ENCODE measurements at places on chromosomes 1 and 21. TPM values are rescaled to one million over a fixed set of nuclear protein-coding genes. Genes with fewer than 3 reads are reported as not detected.
A peak's percentile ranks its signal among the peaks of the same experiment; 100 is the strongest.

DNA sequence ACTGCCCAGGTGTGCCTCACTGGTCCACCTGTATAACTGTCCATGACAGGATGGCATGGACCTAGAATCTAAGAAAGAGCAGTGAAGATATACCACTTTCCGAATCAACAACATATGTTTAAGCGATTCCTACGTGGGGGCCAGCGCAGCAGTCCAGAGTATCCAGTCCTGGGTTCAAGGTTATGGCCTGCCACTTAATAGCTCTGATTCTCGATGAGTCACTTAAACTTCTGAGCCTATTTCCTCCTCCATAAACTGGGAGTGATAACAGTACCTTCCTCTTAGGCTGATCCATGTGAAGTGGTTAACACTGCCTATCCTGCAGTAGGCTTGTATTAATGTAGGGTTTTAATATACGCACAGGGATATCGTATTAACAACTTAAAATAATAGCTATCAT lies 2.8 kb downstream of the STPG1 start:
- DNase-seq = no peak

LPAR3 gene
- 7.6 TPM for total RNA-seq

GRCh38 chr1:5891736-5892135 lies 100.5 kb downstream of the NPHP4 start:
- peak; percentile 41 for DNase-seq

- peak; percentile 51 for DNase-seq
Measured at GRCh38 chr1:238257018-238257621, 366.4 kb upstream of the ZP4 start.

GRCh38 chr21:37916310-37917051 lies at the start of gene KCNJ6:
Gene KCNJ6, minus strand, starts transcription at chr21:37916457. Its CDS starts 75,775 bp downstream, at chr21:37840682.
- DNase-seq = peak; percentile 41

GRCh38 chr1:66537718-66538117 lies 3.8 kb downstream of the SGIP1 start:
- no peak for DNase-seq

DNA sequence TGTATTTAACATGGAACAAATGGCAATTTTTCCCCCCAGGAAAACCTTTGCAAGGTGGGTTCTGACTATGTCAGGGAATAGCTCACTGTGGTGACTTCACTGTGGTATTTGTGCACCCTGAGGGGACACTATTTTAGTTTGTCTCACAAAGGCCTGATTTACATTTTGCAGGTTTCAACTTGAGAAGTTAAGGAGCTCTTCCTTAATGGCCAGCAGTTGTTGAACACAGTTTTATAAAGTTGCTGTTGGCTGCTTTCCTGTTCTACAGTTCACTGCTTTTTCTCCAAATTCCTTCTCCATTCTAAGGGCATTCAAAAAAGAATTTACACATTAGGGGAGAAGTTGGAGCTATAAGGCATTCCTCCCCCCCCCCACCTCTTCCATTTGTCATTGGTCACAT lies 4.6 kb downstream of the LAMC1 start:
- no peak for DNase-seq

MTF2 gene
- 13.6 TPM for total RNA-seq

CYP4B1 gene
- total RNA-seq = not detected

S100A4 gene
- total RNA-seq = 85.3 TPM

DNA sequence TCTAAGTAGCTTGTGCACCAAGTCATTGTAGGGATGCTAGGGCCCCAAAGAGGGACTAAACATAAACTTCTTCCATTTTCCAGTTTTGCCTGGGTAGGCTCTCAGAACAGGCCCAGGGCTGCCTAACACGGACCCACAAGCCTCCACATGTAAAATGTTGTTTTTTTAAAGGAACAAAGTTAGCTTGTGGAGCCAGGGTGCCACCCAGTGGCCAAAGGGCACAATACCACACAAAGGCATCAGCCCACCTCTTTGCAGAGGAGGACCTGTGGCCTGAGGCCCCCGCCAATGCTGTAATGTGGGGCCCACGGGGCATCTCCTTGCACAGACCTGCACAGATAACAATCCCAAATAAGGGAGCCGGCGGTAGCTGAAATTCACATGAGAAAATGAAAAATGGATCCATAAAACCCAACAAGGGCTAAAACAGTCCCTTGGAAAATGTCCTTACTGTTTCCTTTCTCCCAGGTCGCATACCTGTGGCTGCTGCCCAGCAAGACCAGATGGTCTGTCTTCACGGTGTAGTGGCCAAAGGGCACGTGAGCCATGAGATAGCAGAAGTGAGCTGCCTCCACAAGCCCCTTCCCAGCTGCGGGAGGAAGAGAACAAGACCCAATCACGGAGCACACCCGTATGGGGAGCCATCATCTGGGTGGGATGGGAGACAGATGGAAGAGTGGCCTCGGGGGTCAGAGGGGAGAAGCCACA lies 23.8 kb downstream of the SEC16B start:
- peak; percentile 70 for DNase-seq

- DNase-seq = peak; percentile 73
Measured at GRCh38 chr1:235946571-235946981, 79.9 kb upstream of the LYST start.

DNA sequence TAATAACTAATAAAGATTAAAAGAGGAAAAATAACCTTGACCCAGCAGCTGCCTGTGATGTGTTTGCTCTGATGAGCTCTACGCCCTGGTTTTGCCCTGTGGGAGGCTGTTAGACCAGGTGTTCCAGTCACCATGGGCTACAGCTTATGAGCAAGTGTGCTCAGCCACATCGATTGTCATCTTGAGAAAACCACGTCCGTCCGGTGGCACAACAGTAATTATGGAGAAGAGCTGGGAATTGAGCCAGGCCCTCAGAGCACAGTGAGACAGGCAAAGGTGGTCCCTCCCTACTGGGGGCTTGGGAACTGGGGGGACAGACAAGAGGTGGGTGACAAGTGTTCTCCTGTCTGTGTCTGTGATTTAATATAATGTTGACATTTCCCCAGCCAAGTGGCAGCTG lies 420.5 kb downstream of the MATN1 start:
- DNase-seq = no peak

TNFSF18 gene
- total RNA-seq = 0.33 TPM

DNA sequence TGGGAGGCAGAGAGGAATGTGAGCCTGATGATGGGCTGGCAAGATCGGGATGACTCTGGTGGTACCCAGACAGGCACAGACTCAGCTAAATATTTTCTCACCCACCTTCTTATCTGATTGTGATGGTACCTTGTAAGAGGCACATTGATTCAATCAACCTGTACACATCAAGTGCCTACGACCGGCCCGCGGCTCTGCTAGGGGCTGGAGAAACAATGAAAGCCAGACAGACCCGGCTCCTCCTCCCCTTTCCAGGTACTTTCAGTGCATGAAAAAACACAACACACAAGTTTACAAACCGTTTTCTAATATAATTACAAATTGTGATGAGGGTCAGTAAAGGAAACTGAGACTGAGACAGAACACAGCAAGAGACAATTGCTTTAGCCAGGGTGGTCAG lies 115.0 kb downstream of the LACTBL1 start:
- DNase-seq = no peak

DNA sequence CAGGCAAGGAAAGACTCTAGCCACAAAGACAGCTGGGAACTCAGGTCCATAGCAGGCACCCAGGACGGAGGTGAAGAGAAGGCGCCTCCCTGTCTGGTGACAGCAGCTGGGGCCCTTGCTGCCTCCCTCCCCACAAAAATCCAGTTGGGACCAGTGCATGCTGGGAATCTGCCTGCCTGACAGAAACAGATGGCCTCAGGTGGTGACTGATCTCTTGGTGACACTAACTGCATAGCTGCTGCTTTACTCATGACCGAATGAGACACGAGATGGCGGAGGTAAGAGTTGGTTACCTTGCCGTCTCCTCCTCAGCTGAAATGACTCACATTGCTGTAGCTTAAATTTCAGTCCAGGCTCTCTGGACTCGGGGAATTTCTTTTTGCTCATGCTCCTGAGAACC lies 130.3 kb downstream of the FGGY start:
- peak; percentile 85 for DNase-seq

- DNase-seq = no peak
Measured at GRCh38 chr1:208785629-208786028, 541.4 kb upstream of the PLXNA2 start.

- DNase-seq = no peak
Measured at GRCh38 chr1:203373991-203374390, 23.1 kb upstream of the FMOD start.

- no peak for DNase-seq
Measured at GRCh38 chr1:36393686-36394085, 4.0 kb downstream of the LSM10 start.

PCP4L1 gene
- not detected for total RNA-seq

GRCh38 chr1:110190282-110190929 lies 19.7 kb upstream of the KCNC4 start:
- DNase-seq = no peak

- DNase-seq = no peak
Measured at GRCh38 chr1:182110635-182111034, 49.1 kb upstream of the ZNF648 start.

SERPINC1 gene
- total RNA-seq = under 0.01 TPM

DNA sequence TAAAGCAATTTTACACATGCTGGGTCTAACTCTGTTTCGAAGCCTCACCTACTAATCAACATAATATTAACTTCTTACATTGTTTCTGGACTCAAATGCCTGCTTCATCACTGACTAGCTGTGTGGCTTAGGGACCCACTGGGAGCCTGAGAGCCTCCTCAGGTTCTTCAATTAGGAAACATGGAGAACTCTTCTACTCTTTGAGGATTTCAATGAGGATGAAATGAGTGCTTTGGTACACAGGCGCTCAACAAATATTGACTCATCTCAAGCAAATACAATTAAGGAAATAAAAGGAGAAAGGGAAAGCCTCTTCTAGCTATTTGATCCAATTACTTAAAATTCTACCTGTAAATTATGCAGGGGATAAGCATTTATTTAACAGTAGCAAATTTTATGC lies 84.4 kb upstream of the JAK1 start:
- DNase-seq = no peak

GRCh38 chr1:46289134-46289494 lies 14.3 kb downstream of the LRRC41 start:
- DNase-seq = no peak

DNA sequence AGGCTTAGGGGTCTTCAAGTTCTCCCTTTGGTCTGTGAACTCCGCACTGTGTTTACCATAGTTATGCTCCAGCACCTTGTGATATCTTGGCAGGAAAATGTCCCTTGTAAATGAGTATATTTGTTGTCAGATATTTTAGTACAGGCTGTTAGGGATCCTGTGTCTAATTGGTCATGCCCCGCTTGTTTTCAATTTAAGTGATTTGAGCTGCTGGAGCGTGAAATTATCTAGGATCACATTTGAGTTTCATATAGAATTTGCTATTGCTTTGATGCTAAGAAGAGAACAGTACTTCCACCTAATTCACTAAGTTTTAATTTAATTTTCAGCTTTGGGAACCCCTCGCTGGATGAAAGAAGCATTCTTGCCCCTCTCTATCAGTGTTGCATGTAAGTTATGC lies 15.4 kb upstream of the TOR3A start:
- no peak for DNase-seq

SPATA21 gene
- not detected for total RNA-seq

RBM11 gene
- 0.17 TPM for total RNA-seq

CNIH3 gene
- 15.7 TPM for total RNA-seq

GRCh38 chr21:39117440-39117970 lies 65.7 kb downstream of the PSMG1 start:
- no peak for DNase-seq

GRCh38 chr1:115258302-115258866 lies 79.7 kb downstream of the NGF start:
- peak; percentile 87 for DNase-seq

- no peak for DNase-seq
Measured at GRCh38 chr1:54259546-54260140, 59.7 kb downstream of the MRPL37 start.

GRCh38 chr21:36730291-36731281 lies 31.7 kb downstream of the SIM2 start:
- DNase-seq = peak; percentile 49

- no peak for DNase-seq
Measured at GRCh38 chr1:202230939-202231645, 37.5 kb downstream of the LGR6 start.

LYPD8 gene
- total RNA-seq = not detected

DNA sequence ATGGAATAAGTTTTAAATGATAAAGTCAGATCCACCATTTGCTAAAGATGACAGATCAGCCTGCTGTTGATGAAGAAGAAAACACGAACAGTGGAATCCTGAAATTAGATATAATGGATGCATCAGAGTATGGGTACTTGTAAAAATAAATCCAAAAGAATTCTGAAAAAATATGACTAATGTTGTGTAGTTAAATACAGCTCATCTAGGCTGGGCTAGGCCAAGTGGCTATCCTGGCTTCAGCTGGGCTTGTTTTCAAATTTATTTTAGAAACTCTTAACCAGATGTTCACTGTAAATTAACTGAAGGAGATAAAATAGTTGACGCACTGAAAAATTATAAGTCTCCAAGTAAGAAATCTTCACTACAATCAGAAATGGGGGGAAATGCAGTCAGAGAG lies 7.4 kb upstream of the RGS2 start:
- DNase-seq = peak; percentile 6

GRCh38 chr1:22359427-22359826 lies 92.2 kb upstream of the ZBTB40 start:
- no peak for DNase-seq

DNA sequence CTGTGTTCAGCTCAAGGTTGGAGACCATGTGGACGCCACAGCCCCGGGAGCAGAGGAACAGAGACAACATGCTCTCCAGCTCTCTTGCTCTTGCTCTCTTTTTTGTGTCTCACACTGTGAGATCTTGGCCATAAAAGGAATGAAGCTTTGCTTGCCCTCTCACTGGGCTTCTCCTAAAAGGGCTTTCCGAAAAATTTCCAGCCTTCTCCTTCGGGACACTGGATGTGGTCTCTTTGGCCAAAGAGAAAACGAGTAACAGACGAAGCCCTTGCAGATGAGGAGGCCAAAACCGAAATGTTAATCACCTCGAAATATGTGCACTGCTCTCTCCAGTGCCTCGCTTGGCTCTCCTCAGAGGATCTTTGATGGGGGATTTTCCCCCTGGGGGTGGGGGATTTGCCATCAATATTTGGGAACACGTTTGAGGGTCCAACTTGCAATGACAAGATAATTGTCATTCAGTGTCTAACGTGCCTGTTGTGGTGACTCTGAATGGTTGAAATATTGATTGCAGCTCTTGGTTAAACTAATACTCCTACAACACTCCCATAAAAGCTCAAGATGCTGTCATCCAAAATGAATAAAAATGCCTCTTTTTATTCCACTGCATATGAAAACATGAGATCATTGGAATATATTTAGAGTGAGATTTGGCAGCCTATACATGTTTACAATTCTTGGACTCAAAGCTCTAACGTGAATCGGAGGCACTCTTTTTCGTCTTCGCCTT lies 68.6 kb upstream of the ANGPTL1 start:
- DNase-seq = no peak

DNA sequence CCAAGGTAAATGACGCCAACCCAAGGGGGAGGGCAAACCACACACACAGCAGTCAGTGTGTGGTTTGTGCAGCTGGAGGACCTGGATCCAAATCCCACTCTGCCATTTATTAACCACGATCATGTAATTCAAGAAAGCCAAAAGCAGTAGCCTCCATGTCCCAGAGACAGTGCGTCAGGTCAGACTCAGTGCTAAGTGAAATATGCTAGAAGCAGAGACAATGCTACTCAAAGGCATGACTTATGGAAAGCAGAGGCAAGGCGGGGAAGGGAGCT lies 13.6 kb downstream of the TTC39A start:
- DNase-seq = peak; percentile 27

GRCh38 chr1:219235903-219236481 lies 62.3 kb downstream of the LYPLAL1 start:
- DNase-seq = no peak

Measured in fibroblast of lung (primary cell).